ENCODE measurements at places on chromosomes 2 and 18. TPM values are rescaled to one million over a fixed set of nuclear protein-coding genes. Genes with fewer than 3 reads are reported as not detected.
A peak's percentile ranks its signal among the peaks of the same experiment; 100 is the strongest.

DNA sequence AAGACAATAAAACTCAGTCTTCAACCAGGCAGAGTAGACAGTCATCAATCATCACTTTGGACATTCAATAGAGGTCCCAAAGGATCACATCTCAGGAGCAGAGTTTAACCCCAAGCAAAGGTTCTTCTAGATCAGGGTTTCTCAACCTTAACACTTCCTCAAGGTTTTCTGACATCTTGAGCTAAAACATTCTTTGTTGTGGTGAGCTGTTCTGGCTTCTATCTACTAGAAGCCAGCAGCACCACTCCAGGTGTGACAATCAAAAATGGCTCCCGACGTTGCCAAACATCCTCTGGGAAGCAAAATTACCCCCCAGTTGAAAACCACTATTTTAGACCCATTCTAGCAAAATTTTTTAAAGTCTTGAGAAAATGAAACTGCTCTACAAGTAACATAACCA lies 22.0 kb downstream of the RTTN start:
- no peak for DNase-seq

DNA sequence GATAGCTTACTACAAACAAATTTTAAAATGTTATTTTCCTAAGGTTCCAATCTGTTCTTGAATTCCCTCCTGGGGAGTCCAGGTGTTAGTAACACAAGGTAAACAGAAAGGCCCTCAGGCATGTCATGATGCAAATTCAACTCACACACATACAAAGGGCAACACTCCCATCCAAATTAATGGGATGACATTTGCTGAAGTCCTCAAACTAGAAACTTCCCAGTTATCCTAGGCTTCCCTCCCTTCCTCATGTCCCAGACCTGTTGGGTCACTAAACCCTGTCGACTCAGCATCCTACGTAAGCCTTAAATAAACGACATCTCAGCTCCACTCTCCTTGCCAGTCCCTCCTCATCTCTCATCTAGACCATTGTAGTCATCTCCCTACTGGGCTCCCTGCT lies 85.1 kb downstream of the GREB1L start:
- peak; percentile 48 for DNase-seq

DNA sequence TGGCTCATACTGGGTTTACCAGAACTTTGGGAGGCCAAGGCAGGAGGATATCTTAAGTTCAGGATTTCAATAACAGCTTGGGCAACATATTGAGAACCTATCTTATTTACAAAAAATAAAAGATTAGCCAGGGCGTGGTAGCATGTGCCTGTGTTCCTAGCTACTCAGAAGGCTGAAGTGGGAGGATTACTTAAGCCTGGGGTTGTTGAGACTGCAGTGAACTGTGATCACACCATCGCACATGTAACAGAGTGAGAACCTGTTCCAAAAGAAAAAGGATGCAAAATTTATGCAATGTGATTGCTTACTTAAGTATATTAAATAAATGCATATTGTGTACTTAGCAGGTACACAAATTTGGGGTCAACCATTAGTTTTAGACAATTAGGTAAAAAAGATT lies 768.9 kb upstream of the CDH7 start:
- no peak for DNase-seq

GRCh38 chr18:75200605-75201280 lies 8.2 kb downstream of the PTGR3 start:
- DNase-seq, result no peak

GRCh38 chr2:37819186-37819585 lies 105.9 kb upstream of the RMDN2 start:
- DNase-seq, result no peak

DNA sequence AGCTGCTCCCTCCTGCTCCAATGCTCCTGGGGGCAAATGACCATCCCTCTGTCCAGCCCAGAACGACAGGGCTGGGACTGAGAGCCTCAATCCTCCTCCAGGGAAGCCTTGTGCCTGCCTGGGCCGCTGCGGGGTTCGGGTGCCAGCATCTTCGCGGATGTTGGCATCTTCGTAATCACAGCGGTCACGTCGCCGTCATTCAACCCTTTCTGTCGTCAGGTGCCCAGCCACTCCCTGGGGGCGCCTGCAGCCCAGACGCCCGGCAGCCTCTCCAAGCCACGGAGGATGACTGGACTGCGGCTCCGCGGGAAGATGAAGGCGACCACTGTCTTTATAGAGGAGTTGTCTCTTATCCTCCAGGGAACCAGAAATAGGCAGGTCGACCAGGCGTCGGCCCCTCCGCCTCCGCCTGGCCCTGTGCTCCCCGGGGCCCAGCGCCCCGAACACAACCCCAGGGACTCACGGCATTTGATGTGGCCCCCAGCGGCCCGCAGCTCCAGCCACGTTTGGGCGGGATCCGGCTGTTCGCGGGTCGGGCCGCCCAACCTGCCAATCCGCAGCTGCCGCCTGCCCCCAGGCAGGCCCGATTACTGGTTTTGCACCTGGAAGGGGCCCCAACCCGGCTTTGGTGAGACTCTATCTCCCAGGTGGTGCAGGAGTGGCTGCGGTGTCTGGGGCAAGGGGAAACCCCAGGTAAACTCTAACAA lies 113.9 kb downstream of the THNSL2 start:
- DNase-seq, result peak; percentile 53

DNA sequence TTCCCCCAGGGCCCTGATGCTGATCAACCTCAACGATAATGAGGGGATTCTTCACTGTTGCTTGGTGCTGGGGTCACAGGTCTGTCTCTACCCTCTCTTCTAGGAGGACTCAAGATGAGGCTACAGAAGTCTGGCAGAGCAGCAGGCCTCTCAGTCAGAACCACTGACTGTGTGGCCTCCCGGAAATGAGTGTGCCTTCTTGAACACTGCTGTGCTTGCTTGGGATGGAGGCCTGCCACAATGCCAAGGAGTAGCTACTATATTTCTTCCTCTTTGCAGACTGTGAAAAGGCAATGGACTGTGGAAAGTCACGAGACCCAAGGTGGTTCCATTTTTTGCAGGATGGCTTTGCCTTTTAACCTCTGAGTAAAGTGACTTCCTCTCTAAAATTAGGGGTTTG lies 5.8 kb upstream of the HOXD1 start:
- DNase-seq, result no peak

DNA sequence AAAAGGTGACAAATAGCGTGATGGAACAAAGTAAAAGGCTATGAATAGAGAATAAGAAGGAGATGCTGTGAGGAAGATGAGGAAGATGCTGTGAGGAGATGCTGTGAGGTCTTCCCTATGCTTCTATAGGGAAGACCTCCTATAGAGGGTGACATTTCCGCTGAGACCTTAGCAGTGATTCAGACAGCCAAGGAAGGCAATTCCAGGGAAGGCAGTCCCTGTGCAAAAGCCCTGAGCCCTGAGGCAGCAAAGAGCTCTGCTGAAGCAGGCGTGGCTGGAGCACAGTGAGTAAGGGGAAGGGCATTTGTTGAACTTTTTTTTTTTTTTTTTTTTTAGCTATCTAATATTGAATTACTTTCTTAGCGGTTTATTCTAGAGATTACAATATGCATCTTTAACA lies 142.7 kb upstream of the FOSL2 start:
- no peak for DNase-seq

DNA sequence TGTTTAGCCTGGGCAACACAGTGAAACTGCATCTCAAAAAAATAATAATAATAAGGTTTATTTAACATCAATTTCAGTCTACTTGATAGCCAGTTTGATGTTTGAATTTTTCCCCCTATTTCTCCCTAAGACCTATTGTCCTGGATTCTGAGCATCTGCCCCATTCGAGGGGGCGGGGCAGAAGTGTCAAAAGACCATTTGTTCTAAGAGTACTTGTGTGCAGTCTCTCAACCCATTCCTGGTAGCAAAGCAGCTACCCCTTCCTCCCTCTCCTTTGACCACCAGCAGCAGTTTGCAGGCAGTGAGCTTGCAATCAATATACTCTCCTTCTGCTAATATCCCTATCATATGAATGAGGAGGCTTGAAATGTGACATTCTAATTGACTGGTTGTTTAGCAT lies 71.9 kb downstream of the VWC2L start:
- DNase-seq, result no peak

GRCh38 chr2:42116195-42117181 lies 52.7 kb upstream of the EML4 start:
- DNase-seq, result no peak

DNA sequence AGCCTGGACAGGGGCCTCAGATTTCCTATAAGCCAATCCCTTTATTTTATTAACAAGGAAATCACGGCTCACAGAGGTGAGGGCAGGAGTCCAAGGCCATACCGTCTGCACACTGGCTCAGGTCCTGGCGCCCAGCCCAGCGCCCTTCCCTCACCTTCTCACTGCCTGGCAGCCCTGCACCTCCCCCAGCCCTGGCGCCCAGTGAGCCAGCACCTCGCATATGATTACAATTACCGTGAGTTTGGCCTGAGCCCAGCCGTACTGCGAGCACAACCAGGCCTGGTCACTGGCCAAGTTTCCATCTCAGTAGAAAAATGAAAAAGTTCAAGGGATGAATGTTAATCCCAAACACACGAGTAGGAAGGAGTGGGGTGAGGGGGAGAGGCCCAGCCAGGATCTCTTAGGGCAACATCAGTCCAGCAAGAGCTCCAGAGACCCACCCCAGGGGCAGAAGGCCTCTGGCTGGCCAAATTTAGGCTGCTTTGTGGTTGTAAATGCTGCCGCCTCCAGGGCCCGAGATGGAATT lies 68.4 kb downstream of the MCFD2 start:
- DNase-seq, result no peak

DNA sequence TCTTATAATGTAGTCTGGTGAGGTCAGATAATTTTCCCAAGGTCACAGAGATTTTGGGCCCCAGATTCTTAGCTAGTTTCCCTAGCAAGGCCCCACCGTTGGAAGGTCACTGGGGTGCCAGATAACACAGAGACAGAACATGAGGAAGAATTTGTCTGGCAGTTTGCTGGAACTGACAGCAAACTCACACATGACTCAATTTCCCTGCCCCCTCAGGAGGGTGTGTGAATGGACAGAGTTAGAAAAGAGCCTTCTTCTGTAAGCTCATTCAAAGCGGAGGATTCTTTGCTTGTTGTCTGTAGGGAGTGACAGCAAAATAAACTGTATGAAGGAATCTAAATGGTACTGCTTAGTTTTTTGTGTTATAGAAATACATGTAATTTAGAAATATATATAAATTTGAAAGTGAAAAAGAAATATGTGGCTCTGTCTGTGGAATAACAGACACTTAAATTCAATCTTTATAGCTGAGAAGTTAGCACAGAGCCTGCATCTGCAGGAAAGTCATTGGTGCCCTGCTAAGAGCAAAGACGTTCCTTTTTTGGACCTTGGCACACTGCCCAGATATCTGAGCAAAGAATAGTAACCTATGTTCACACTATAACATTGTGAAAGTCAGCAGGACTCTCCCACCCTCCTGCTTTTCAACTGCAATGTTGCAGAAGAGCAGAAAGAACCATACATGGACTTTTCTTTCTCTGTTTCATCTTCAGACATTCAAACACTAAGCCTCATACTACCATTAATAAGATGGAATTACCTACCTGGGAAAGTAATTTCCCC lies 2.1 kb downstream of the MDH1 start:
- DNase-seq, result no peak

DNA sequence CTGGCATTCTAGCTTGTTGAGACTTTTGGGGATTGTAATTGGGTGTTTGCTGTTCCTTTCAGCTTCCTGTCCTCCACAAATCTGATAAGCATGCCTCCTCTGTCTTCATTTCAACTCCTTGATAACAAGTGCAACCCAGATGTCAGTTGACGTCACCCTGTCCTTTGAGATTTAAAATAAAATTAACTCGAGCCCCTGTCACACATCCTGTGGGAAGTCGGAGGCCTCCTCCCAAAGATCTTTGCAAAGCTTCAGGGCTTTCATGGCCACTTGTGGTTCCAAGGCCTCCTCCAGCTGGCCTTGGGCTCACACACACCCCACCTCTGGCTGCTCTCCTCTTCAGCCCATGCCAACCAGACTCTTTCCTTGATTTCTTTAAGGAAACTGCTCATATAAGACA lies 69.9 kb upstream of the ITGA6 start:
- no peak for DNase-seq

DNA sequence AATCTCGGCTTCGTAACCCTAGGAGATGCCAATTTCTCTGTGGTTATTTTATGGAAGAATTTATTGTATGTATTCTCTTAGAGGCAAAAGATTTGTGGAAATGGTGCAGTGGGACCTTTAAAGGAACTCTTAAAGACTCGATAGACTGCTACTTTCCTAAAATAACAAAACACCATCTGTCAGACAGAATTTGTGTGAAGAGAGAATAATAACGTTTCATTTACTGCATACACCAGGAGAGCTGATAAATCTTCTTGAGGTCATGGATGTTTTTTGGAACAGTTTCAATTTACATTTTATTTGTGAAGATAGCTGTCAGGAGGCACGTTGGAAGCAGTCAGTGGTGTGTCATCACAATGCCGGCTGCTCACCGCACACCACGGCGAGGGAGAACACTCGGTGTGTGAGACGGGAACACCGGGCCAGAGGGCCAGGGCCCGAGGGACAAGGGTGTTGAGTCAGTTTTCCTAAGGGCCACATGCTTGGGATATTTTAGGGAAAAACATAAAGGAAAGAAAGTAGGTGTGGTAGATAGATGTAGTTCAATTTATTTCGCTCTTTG lies 1681.0 kb upstream of the DDX18 start:
- no peak for DNase-seq

DNA sequence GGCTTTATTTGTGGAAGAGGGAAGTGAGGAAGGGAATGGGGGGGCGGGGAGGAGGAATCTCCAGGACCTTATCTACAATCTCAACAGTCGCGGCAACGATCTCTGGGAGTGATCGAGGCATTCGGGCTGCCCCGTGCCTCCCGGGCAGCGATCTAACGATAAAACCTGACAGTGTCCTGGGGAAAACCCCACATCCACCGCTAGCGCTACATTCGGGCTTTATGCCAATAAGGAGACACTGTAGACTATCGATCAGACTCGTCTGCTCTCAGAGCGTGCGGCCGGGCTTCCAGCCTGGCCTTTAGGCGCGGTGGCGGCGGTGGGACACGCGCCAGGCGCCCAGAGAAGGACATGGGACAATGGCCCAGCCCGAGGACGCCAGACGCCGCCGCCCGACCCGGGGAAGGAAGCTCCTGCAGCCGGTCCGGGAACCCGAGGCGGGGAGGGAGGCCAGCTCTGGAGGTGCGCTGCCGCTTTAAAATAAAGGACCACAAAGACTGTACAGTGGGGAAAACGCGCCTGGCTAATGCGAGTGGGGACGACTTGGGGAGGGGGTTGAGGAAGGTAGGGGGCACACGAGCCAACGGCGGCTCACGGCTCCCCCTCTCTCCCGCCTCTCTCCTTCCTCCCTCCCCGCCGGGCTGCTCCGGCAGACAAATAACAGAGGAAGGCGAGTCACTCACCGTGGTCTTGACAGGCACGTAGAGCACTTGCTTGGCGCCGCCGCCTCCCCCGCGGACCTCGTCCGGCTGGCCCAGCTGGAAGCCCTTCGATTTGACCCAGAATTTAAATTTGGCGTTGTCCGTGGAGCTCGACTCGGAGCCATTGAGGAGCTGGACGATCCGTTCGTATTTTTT lies 2.2 kb downstream of the NOL4 start:
- peak; percentile 72 for DNase-seq

GRCh38 chr2:152385650-152386049 lies 50.7 kb downstream of the FMNL2 start:
- no peak for DNase-seq

GRCh38 chr2:40243581-40244187 lies 208.2 kb downstream of the SLC8A1 start:
- DNase-seq, result no peak

- DNase-seq, result peak; percentile 41
Measured at GRCh38 chr2:118202707-118203303, 114.5 kb downstream of the INSIG2 start.

- DNase-seq, result peak; percentile 87
Measured at GRCh38 chr2:231648579-231649174, 56.0 kb downstream of the TEX44 start.

The SMYD1 gene
- total RNA-seq, result 0.17 TPM

The HOXD11 gene
- total RNA-seq, result not detected

The SALL3 gene
- total RNA-seq, result 60.0 TPM

The KYNU gene
- 1.9 TPM for total RNA-seq

The C2orf42 gene
- total RNA-seq, result 9.3 TPM

The GPR45 gene
- total RNA-seq, result not detected

The COLEC12 gene
- 1.9 TPM for total RNA-seq
